Kidney capillary endothelial cell (primary cell): ENCODE measurements at places on chromosomes 5 and 9.

GRCh38 chr5:154112255-154112654, 73.5 kb downstream of the MFAP3 start:
- DNase-seq, result no peak

DNA sequence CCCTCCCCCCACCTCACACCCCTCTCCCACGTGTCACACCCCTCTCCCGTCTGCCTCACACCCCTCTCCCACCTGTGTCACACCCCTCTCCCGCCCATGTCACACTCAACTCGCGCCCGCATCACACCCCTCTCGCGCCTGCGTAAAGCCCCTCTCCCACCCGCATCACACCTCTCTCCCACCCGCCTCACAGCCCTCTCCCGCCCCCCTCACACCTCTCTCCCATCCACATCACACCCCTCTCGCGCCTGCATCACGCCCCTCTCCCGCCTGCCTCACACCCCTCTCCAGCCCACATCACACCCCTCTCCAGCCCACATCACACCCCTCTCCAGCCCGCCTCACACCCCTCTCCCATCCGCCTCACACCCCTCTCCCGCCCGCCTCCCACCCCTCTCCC, 173.5 kb upstream of the FOXD4L5 start:
- DNase-seq, result no peak

GRCh38 chr5:12230659-12231058, 326.4 kb upstream of the CTNND2 start:
- DNase-seq, result no peak

DNA sequence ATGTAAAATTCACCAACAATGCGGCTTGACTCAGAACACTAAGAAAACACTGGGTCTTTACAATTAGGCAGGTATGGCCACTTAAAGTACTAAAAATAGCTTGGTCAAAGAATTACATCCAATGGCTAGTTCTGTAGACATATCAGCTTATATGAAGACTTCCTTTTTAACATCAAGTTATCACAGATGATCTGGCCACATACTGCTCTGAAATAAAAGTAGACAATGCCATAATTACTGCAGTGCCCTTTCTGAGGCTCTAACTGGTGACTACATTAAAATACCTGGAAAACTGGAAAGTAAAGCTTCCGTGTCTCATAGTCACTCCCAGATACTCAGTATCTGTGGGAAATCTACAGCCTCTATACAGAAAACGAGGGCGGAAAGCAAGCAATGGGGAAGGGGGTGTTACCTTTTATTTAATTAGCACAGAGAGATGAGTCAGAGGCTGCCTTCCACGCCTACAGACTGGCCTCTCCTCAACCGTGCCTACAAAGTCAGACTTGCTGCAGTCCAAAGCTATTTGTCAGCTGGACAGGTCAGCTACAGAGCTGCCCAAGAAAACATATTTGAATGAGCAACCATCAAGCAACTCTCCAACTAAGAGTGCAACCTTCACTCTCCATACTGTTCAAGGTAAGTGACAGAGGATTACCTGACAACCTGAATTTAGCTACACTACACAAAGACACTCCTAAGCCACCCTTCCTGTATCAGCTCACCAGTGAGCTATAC, 8.7 kb downstream of the SERINC5 start:
- peak; percentile 77 for DNase-seq

DNA sequence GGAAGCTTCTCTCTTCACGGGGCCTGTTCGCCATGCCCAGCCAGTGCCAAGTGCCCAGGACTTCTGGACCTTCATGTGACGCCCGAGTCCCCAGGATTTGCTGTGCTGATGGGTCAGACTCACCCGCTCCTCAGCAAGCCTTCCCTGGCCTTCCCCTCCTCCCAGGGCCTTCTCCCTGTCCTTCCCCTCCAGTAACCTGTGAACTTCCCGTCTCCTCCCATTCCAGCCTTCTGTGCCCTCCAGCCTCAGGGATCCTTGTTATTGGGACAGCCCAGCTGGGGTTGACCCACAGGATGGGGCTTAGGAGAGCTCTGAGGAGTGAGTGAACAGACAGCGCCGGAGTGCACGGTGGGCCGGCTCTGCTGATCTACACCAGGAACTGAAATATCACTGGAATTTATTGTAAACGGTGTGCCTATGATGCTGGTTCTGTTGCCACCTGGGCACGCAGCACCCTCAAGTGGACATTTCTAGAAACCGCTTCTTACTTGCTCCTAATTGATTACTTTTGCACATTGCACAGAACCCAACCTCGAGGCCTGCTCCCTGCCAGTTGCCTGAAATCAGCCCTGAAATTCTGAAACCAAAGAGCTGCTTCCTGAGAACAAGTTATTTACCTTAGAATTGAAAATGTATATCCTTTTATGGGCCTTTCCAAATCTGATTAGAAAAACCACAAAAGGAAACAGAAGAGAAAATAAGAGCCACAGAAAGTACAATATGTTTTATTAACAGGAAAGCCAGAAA, 1.5 kb downstream of the SPAAR start:
- peak; percentile 76 for DNase-seq

DNA sequence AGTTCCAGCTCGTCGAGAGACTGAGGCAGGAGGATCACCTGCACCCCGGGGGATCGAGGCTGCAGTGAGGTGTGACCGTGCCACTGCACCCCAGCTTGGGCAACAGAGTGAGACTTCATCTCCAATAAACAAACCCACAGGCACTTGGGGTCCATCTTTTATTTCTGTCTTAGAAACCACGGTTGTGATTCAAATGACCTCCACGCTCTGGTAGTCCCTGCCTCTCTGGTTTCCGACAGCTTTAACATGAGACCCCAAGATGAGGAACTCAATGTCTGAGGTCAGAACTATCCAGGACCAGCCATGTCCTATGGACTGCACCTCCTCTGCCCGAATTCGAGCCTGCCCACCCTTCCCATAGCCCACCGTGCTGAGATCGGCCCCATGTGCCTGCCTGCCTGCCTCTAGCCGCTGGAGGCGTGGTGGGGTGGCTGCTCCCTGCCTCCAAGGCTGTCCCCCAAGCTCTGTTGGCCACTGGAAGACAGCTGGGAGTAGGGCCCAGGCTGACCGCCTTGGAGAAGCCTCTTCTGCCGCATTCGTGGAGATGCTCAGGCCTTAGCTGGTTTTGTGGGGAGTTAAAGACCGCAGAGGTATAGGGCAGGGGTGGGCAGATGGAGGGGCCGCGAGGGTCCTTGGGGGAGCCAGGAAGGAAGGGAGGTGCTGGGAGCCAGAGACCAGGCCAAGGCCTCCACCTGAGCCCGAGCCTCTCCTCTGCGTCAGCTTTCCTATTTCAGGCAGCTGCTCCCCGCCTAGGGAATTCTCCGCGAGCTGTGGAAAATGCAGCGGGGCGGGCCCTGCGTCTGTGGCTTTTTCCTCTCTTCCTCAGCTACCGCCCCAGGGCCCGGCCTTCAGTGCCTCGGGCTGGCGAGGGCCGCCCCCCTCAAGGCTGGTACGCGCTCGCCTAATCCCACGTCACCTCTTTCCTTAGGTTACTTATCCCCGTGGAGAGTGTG, 6.9 kb upstream of the WDR5 start:
- DNase-seq, result no peak

DNA sequence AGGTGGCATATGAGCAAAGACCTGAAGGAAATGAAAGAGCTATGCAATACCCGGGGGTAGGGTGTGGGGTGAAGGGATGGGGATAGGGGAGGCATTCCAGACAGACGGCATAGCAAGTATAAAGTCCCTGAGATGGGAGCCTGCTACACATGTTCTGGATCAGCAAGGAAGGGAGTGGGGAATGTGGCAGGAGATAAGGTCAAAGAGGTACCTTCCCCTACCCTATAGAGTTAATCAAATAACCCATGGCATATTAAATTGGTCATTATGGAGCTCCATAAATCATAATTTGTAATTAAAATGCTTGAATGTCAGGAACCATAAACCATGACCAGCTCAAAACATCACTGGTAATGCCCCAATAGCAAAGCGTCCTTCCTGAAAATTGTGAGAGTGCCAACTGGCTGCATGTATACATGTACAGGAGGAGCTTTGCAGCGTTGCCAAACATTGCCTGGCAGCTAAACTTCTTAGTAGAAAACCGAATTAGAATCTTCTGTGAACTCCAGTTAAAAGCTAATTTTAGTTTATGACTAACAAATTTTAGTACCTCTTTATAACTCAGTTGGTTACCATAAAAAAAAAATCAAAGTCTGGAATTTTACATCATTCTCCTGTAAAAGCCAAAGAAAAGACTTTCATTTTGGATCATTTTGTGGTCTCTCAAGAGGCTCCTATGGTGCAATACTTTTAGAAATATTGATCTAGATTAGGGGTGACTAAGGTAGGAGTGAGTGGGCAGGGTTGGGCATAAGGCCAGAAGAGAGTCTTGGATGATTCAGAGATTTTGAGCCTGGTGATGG, 4.7 kb downstream of the DNAI1 start:
- DNase-seq, result no peak

DNA sequence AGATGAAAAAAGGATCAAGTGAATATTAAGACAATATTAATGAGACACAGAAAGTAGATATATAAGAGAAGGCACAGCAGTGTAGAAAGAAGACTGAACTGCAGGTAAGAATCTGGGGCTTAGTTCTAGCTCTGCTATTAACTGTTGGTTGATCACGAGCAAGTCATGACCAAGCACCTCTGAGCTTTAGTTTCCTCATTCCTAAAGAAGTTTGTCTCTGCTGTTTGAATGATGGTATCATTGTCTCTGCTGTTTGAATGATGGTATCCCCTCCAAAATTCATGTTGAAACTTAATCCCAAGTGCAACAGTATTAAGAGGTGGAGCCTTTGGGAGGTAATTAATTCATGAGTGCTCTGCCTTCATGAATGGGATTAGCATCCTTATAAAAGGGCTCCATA, 2.5 kb upstream of the NME5 start:
- no peak for DNase-seq

GRCh38 chr5:4674166-4674565, 466.0 kb upstream of the ADAMTS16 start:
- DNase-seq, result no peak

- no peak for DNase-seq
Measured at GRCh38 chr5:17277907-17278306, 60.5 kb downstream of the BASP1 start.

GRCh38 chr9:129665814-129666520, 520 bp downstream of the PRRX2 start:
- no peak for DNase-seq

DNA sequence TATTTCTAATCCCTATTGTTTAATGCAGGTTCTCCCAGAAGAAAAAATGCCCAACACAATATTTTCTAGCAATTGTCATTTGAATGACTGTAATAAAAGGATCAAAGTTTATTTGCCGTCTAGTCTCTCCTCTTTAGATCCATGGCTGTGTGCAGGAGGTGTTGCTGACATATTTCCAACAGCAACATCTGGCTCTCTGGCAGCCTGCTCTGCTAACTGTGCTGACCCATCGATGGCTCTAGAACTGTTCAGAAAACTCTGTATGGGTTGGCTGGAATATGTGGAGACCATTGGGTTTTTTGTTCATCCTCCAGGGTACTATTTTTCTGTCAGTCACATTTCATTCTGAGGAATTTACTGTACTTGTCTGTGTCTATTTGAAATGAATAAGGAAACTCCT, 202.0 kb upstream of the SLC27A6 start:
- no peak for DNase-seq

DNA sequence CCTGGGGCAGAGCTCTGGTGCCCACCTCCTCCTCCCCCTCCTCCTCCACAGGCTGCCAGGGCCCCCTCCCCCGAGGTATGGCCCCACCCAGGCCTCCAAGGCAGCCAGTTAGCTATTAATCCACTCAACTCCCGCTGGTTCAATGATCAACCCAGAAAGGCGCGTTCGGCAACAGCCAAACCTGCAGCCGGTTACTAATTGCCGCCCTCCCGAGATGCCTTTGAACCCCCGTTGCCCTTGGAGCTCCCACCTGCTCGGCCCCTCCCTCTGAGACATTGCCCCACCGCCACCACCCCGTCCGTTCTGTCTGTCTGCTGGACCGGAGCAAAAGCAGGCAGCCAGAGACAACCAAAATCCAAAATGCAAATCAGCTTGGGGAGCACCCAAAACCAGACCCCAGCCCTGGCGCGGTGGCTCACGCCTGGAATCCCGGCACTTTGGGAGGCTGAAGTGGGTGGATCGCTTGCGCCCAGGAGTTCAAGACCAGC, 25.8 kb downstream of the NOTCH1 start:
- DNase-seq, result no peak

DNA sequence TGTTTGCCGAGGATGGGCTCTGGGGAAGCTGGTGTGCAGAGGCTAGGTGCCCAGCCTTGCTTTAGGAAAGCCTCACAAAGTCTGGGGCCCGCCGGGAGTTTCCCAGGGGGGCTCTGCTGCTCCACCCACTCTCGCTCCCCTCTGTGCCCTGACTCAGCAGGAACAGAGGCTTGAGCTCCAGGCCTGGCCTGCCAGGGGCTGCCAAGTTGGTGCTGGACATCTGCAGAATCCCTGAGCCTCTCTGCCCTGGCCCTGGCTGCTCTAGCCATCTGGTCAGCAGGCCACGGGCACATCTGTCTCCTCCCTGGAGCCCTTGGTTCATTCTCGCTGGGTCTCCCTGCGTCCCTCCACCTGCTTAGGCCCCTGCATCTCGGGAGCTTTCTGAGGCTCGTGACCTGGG, 647 bp upstream of the ADAMTSL2 start:
- no peak for DNase-seq

DNA sequence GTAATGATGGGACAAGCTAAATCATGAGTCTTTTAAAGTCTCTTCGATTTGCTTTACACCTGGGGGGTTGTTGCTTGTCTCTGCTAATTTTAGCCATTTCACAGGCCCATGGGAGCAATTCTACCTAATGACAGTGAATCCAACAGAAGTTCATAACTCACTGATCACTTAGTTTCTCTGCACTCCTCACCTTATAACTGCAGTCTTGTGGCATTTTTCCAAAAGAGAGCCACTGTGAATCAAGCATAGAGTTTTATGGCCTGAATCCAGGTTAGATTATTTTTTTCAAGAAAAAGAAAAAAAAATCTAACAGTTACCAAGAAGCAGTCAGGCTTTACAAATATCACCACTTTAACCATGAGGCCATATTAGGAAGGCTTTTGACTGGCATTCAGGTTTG, 1.5 kb upstream of the IL7R start:
- no peak for DNase-seq

GRCh38 chr5:111514087-111514486, 1.8 kb upstream of the STARD4 start:
- DNase-seq, result no peak

DNA sequence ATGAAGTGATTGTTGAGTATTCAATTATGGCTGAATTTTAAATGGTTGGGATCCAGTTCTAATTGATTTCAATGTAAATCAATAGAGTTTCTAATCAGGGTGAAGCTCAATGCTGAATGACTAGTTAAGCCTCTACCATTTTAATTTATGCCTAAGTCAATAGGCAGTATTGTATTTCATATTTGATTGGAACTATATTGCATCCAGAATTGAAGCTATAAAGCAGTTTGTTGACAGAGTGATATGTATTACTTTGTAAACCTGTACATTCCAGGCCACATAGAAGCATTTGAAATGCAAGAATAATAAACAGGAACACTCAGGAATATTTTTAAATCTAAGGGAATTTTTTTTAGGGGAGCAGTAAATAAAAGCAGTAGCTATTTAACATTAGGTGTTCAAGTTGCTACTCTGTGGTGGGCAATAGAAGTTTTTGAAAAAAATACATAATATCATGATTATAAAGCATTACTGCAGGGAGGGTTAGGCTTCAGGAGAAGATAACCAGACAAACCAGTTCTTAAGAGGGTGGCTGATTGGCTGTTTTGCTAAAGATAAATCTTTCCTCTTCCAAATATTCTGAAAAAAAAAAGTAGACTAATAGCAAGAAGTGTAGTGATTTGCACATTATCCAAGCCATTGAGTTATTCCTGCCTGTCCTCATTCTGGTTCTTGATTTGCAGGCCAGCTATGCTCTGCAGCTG, 492.0 kb upstream of the MEF2C start:
- DNase-seq, result no peak

- DNase-seq, result no peak
Measured at GRCh38 chr9:126635661-126636439, 22.1 kb downstream of the LMX1B start.

GRCh38 chr9:110842986-110843385, 174.4 kb downstream of the MUSK start:
- DNase-seq, result no peak
